ENCODE measurements at places on chromosomes 6 and 20.
A peak's percentile ranks its signal among the peaks of the same experiment; 100 is the strongest.

DNA sequence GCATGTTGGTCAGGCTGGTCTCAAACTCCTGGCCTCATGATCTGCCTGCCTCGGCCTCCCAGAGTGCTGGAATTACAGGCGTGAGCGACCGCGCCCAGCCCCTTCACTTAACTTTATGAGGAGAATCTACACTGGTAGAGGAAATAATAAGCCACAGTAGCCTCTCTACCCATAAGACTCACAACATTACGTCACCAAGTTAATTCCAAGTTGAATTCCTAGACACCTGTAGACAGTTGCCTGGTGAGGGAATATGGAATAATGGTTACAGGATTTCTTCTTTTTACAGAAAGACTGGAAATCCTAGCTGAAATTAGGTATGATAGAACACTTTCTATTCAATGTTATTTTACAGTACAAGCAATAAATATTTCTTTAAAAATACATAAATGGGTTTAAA is 854.5 kb upstream of the EYS start:
- no peak for DNase-seq

GRCh38 chr6:147390909-147391536 is 117.5 kb upstream of the SAMD5 start:
- no peak for DNase-seq

DNA sequence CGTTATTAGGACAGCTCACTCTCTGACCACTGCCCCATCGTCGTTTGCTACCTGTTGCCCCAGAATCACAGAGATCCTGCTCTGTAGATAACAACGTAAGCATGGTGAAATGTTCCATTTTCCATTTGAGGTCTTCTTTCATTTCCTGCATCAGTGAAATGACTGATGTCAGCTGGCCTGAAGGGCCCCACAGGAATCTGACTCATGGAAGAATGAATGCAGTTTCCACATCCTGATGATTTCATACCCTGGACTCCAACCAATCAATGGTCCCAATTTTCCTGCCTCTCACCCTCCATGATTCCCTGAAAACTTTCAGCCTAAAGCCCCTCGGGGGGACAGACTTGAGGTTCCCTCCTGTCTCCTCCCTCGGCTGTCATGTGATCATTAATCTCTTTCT is 394.4 kb upstream of the CDH4 start:
- no peak for DNase-seq

DNA sequence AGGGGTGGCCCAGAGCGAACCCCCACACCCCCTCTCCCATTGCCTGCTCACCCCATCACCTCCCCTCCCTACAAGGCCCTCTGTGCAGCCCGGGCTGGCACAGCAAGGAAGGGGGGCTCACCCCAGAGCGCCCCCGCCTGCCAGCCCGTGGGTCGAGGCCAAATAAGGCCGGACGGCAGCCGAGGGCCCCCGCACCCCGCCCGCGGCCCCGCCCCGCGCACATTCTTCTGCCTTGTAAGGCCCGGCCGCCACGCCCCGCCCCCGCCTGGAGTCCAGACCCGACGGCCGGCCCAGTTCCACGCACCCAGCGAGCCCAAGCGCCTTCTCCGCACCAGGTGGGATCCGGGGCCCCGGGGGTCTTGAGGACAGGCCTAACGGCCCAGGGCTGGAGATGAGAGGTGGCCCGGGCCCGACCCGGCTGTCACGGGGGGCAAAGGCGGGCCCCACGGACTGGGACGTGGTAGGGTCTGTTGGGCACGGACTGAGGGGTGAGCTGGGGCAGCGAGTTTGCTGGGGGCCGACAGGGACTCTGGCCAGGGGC is at the start of gene MYL9:
Gene MYL9 (plus strand): TSS at position 293 of the 541 bp plus-strand sequence. CDS start 3,366 bp downstream, outside the sequence.
- DNase-seq, result peak; percentile 6

GRCh38 chr6:43771210-43771857 is 1.3 kb downstream of the VEGFA start:
- peak; percentile 43 for DNase-seq

DNA sequence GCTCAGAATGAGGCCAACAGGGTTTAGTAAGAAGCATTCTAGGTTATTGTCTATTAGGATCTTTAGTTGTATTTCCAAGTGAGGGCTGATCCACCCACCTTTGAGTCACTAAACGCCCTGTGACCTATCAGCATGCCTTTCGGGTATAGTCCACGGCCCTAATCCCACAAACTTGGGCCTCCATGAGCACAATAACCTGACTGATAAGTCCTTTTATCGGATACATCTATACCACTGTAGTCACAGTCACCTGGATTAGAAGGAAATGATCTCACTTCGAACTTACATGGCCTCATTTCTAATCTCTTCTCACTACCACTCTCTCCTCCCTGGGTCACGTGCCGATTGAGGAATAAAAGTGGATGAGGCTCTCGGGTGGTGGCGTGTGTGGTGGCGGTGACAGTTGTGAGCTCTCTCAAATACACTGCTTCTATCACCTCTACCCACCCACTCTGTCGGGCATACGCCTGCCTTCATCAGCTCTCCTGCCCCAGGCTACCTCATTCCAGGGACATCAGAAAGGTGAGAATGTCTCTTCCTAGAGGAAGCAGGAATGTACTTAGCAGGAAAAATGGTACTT is 65.2 kb downstream of the TRAM2 start:
- no peak for DNase-seq

DNA sequence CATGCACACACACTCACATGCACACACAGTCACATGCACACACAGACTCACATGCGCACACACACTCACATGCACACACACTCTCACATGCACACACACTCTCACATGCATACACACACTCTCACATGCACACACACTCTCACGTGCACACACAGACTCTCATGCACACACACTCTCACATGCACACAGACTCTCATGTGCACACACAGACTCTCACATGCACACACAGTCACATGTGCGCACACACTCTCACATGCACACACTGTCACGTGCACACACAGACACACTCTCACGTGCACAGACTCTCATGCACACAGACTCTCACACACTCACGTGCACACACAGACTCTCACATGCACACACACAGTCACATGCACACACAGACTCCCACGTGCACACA is 36.6 kb upstream of the VSX1 start:
- no peak for DNase-seq

DNA sequence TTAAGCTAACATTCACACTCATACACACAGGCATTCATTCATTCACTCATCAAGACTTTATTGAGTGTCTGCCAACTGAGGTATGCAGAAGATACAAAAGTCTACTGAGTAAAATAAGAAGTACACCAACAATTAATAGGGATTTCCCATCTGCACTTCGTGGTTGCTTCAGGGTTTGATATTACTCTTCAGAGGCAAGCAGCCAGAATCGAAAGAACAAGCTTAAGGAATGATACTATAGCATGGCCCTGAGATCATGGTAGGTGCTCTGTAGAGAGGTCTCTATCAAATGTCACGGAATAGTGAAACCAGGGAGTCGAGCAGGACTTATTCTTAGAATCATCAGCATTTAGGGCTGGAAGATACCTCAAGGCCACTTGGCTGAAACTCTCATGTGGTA is 135.4 kb downstream of the NRN1 start:
- no peak for DNase-seq

- no peak for DNase-seq
Measured at GRCh38 chr6:90065173-90065572, 170.9 kb downstream of the GJA10 start.

DNA sequence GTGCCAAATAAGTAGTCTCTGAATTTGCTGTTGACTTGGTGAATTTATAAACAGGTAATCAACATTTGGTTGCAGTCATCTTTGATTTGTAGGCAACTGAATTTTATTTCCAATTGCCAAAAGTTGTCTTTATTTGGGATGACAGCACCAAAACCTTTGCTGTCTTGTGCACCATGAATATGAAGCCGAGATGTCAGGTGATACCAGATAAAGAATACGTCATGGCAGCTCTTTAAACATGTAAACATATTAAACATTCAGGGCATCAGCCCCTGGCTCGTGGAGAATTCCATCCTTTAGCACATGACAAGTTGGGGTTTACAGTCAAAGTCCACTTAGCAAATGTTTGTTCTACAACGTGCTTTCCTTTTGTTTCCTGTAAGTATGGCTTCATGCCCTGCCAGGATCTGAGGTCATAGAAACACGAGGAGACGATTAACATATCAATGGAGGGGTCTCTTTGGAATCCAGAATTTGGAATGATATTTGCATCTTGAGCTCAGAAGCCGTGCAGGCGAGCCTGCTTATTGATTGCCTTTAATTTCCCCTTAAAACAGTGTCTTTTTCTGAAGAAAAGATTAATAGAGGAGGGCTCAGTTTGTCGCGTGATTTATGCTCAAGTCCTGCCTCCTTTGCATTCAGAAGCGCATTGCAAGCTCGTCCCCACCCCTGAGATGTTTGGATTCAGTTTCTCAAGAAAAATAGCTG is 170.2 kb upstream of the ZNF217 start:
- no peak for DNase-seq

GRCh38 chr6:158410784-158411183 is 98.5 kb downstream of the TULP4 start:
- no peak for DNase-seq

- DNase-seq, result no peak
Measured at GRCh38 chr6:161003336-161003735, 11.8 kb downstream of the MAP3K4 start.

GRCh38 chr20:1225783-1226654 is at the start of gene RAD21L1:
TSS of gene RAD21L1 (plus strand) at chr20:1226044. CDS start at chr20:1228454, 2,410 bp downstream.
- no peak for DNase-seq

GRCh38 chr6:135535989-135536414 is 38.5 kb upstream of the AHI1 start:
- DNase-seq, result no peak

DNA sequence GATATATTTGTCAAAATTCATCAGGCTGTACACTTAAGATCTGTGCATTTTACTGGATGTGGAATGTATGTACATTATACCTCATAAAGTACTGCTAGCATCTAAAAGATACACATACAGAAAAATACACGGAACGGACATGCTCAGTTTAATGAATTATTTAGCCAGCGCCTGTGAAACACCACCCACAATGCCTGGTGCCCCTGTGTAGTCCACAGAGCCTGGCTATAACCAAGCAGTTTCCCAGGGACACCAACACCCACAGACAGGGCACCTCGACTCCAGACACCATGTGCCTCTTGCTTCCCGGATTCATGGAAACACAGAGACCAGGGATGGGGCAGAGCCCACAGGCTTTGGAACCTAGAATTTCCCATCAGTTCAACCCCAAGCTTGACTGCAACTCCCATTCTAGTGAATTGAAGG is 17.4 kb upstream of the ARMC12 start:
- DNase-seq, result no peak

GRCh38 chr6:33277663-33278391 is 904 bp downstream of the B3GALT4 start:
- DNase-seq, result peak; percentile 37

DNA sequence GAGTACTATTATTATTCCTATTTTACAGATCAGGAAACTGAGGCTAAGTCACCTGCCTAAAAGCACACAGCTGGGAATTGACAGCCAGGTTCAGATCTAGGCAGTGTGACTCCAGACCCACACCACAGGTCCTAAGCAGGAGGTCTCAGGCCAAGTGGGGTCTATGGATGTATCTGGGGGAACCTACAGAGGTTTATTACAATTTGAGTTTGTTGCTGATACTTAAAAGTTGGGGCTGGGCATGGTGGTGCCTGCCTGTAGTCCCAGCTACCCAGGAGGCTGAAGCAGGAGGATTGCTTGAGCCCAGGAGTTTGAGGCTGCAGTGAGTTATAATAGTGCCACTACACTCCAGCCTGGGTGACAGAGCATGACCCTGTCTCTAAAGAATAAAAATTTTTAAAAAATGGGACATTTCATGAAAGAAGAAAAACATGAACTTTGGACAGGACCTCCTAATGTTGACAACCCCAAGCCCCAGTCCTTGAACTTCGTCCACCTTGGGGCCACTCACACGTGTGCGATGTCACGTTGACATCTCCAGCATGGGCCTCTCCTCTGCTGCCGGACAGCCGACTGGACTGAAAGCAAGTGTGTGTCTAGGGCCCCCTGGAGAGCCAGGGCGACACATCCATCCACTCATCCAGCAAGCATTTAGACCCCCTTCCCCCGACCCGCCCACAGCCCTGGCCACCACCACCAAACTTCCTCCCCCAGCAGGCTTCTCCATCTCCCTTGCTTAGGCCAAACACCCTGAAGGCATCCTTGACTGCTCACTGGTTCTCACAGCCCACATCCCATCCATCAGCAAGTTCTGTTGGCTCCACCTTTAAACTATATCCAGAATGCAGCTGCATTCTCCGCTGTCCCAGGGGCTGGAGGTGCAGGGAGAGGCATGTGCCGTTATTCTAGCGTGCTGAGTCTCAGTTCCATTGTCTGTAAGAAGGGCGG is 40.0 kb downstream of the NOL4L start:
- DNase-seq, result no peak

DNA sequence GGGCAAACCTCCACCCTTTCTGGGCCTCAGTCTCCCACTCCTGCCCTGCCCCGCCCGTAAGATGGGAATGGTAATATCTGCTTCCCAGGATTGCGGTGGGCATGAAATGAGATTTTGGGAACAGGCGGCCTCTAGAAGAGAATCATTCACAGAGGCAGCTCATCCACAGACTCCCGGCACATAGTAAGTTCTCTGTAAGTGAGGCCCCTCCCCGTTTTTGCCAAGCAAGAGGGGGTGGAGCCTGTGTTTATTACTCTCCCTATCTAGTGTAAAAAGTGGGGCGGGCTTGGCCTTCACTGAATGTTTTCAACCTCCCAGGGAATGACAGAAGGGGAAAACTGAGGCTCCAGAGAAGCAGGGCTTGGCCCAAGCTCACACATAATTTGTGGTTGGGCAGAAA is 20.0 kb downstream of the SUN5 start:
- no peak for DNase-seq

GRCh38 chr20:38962928-38963401 is 821 bp downstream of the DHX35 start:
- no peak for DNase-seq

GRCh38 chr6:106066989-106067388 is 19.1 kb upstream of the PRDM1 start:
- DNase-seq, result no peak

DNA sequence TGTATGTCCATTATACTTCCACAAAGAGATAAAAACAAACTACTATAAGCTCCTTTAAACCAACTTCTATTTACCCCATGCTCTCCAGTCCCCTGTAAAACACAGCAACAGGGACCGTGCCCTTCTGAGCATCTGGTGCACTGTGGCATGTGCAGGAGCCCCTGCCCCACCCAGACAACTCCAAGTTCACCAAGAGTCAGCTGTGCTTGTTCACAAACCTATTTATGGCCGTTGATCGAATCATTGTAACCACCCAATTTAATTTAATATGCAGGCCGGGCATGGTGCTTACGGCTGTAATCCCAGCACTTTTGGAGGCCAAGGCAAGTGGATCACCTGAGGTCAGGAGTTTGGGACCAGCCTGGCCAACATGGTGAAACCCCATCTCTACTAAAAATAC is 13.7 kb upstream of the BLCAP start:
- no peak for DNase-seq

DNA sequence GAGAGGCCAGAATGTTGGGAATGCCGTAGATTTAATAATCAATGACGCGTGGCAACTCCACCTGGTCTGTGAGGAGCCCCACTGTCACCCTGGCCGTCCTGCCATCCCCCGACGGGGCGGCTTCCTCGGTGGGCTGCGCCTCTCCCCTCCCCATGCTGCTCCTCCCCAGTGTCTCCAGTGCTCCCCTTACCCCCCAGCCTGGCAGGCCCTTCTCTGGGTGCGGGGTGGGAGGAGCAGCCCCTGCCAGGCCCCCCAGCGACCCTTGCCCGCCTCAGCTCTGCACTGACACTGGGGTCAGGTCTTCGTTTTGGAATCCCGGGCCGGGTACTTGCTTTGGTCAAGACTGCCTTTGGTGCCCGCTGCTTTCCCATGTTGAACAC is 82.3 kb upstream of the FRMD1 start:
- DNase-seq, result no peak

- DNase-seq, result no peak
Measured at GRCh38 chr6:130981409-130981808, 81.6 kb downstream of the EPB41L2 start.

All from CD4-positive, alpha-beta T cell treated with Interleukin-6 for 4 hours (primary cell).